ENCODE measurements at places on chromosomes 3 and 15.

DNA sequence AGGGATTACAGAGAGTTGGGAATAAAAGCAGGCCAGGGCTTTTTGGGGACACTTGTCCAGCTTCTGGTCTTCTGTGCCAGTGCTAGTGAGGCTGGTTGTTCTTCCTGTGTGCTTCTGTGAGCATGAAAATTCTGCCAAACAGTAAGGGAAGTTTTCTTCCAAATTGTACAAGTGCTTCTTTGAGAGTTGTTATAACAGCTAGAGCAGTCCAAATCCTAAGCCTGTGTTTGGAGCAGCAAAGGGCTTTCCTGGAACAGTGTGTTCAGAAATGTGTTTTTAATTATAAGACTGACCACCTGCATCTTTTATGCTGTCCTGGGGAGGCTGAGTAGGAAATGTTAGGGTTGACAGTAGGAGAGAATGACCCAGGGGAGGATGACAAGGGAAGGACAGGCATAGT, 223.0 kb upstream of the P2RY1 start:
- DNase-seq, result no peak

DNA sequence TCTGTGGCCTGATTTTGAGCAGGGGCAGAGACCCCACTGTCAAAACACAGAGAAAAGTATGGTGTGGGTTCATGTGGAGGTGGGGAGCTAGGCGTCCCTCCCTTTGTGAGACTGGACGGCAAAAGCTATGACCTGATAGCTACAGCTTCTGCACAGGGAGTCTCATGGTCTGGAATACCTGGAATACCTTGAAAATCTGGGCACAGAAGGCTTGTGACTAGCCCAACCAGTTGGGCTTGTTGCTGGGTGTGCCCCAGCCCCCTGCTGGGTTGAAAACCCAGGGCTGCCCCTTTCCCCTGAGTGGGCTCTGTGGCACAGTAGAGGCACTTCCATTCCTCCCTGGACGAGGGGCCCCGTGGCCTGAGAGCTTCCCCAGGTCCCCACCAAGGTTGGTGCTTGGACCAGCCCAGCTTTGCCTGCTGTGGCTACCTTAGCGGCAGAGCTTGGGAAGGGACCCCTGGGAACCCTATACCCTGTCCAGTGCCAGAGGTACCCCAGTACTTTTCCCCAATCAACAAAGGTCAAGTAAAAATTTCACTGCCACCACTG, 37.3 kb downstream of the SLC2A2 start:
- DNase-seq, result no peak

DNA sequence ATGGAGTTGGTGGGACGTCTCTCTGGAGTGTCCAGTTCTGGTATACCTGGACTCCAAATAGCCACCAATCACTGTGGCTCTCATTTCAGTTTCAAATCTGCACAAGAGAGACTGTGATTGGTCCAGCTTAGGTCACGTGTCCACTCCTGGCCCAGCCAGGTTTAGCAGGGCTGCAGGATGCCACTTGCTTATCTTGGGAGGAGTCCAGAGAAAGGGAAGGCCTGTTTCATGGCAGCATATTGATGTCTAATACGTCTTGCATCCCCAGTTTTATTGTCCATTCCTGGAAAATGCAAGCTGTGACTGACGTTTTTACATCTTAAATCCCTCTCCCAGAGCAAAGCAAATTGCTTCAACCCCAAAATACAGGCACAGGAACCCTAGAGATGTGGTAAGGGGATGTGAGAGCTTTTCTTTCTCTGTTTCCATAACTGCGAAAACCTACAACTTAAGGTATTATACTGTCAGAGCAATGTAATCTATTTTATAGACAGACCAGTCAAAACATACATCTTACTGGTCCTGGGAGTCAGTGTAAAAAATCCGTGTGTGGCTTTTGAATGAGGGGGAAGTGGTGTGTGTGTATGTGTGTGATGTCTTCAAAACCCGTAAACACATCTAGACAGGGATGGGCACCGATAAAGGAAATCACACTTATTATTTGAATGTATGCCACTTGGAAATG, 274.4 kb downstream of the TLE3 start:
- no peak for DNase-seq

DNA sequence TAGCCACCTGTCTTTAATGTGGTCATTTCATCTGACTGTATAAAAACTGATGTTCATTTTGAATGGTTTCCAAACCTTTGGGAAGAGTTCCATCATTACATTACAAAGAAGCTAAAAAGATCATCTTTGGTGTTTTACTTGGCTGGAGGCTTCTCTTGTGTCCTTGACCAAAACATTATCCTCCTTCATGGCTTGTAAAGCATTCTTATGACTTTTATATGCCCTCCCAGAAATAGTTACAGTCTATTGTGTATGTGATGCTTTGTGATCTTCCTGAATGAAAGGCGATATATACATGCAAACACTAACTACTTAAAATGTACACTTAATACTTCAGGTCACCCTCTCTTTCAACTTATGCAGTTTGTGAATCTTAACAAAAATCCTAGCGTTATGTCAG, 525.6 kb downstream of the MECOM start:
- DNase-seq, result no peak

GRCh38 chr3:59513570-59513969, 463.7 kb upstream of the CFAP20DC start:
- no peak for DNase-seq

DNA sequence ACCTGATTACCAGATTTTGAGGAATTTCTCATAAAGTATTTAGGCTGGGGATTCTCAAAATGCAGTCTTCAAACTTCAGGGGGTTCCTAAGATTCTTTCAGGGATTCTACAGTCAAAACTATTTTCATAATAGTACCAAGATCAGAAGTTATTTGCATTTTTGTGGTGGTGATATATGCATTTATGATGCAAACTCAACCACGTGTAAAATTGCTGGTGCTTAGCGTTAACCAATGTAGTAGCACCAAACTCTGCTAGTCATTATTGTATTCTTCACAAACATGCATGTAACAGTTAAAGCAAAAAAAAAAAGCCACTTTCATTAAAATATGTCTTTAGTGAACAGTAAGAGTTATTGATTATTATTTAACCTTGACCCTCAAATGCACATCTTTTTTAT, 274.9 kb upstream of the DNAJC19 start:
- no peak for DNase-seq

GRCh38 chr3:81033684-81034083, 727.8 kb downstream of the GBE1 start:
- DNase-seq, result no peak

GRCh38 chr15:65184305-65184867, 756 bp downstream of the CLPX start:
- peak; percentile 28 for DNase-seq

Data from activated T-helper 1 cell treated with anti-CD3 and anti-CD28 coated beads, Interleukin-12 subunit alpha, Interleukin-12 subunit beta, Interleukin-2, Interleukin-4 antibody, amounts not matched to agents 30 ng/mL and 10 ng/mL and 1 ng/mL, durations not matched to agents 14 hours and 24 hours and 36 hours (primary cell).